ENCODE measurements at places on chromosomes 7 and 10. TPM values are rescaled to one million over a fixed set of nuclear protein-coding genes. Genes with fewer than 3 reads are reported as not detected.

GRCh38 chr10:114603948-114604347 lies 54.1 kb downstream of the ABLIM1 start:
- DNase-seq: peak; percentile 38
- peak overlapping the region; percentile 44 for H3K27ac ChIP-seq
- no peaks in the 10 kb centered on the region for H3K27me3 ChIP-seq
- H3K4me1 ChIP-seq: peaks cover 27% of the 10 kb centered on the region

Gene HOXA1
- 2.1 TPM for total RNA-seq

DNA sequence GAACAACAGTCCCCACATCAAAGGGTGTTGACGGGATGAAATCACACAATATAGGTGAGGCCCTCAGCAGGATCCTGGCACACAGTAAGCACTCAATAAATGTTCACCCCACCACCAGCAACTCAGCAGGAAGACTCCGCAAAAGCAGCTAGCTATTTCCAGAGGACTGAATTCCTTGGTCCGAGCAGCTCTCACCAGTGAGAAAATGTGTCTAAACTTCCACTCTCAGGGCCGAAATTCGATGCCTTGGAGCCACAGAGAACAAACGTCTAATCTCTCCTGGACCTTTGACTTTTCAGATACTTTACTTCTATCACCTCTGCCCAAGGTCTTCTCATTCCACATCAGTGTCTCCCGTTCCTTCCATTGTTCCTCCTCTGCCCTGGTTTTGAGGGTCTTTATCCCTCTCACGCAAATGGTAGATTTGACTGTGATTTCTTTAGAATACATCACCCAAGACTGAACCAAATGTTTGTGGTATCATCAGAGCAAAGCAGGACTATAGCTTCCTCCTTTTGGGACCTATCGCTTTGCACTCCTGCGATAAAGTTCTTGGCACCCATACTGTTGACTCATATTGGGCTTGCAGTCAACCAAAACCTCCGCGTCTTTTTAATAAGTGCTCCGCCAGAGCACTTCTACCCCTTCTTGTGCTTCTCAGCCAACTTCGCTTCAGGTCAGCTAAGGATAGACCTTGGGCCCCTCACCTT lies 903 bp upstream of the NT5C2 start:
- peak overlapping the region; percentile 99 for H3K27ac ChIP-seq
- peak overlapping the region; percentile 92 for H3K4me3 ChIP-seq
- DNase-seq: no peak

Gene INHBA
- 71.3 TPM for total RNA-seq

- H3K4me1 ChIP-seq: no peaks in the 10 kb centered on the region
- H3K27me3 ChIP-seq: no peaks in the 10 kb centered on the region
- no peak for DNase-seq
- H3K4me3 ChIP-seq: no peak overlapping the region
- H3K27ac ChIP-seq: no peak overlapping the region
Observed at GRCh38 chr7:37908221-37908788, 8.3 kb downstream of the SFRP4 start.

Gene CPA2
- total RNA-seq: not detected

- H3K27ac ChIP-seq: no peak overlapping the region
- no peaks in the 10 kb centered on the region for H3K27me3 ChIP-seq
Observed at GRCh38 chr10:11232222-11232961, 214.7 kb downstream of the CELF2 start.

- no peaks in the 10 kb centered on the region for H3K4me1 ChIP-seq
- DNase-seq: no peak
- no peak overlapping the region for H3K4me3 ChIP-seq
- no peaks in the 10 kb centered on the region for H3K27me3 ChIP-seq
- no peak overlapping the region for H3K27ac ChIP-seq
Observed at GRCh38 chr7:70484255-70484654, 647.7 kb upstream of the GALNT17 start.

- no peaks in the 10 kb centered on the region for H3K27me3 ChIP-seq
- DNase-seq: no peak
- H3K27ac ChIP-seq: no peak overlapping the region
- no peaks in the 10 kb centered on the region for H3K4me1 ChIP-seq
- H3K4me3 ChIP-seq: no peak overlapping the region
Observed at GRCh38 chr7:157414702-157415096, 77.9 kb downstream of the DNAJB6 start.

DNA sequence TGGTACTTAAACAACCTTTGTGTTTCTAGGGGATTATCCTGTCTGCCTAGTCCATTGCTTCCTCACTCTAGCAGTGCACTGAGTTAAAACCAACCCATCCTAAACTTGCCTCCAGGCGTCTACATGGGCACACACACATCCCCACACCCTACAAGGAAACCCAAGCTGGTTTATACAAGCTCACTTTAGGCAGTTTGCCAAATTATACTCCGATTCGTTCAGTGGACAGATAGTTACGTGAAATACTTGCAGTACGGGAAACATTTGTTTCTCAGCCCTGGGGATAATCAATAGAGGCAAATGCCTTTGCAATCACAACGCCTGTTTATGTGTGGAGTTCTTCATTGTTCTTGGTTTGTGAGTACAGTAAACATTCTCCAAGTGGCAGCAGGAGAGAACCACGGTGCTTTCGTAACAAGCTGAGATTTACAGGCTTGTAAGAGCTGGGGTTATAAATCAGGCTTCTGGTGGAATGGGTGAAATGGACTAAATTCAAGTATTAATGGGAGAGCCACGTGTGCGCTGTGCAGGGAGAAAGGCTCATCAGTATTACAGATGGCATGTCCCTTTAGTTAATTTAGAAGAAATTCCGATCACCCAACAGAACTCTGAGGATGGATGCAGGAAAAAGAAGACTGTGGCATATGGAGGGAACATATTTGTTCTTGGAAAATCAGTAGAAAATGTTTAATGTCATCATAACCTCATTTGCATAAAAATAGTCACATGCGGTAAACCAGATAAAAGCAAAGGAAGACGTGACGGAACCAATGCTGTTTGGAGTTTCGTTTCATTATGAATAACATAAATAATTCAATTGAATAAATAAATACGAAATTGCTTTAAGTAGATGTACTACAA lies 217.1 kb downstream of the GALNT17 start:
- no peak overlapping the region for H3K27ac ChIP-seq
- DNase-seq: no peak
- no peaks in the 10 kb centered on the region for H3K36me3 ChIP-seq
- no peaks in the 10 kb centered on the region for H3K27me3 ChIP-seq
- H3K4me1 ChIP-seq: no peaks in the 10 kb centered on the region
- H3K4me3 ChIP-seq: no peak overlapping the region

DNA sequence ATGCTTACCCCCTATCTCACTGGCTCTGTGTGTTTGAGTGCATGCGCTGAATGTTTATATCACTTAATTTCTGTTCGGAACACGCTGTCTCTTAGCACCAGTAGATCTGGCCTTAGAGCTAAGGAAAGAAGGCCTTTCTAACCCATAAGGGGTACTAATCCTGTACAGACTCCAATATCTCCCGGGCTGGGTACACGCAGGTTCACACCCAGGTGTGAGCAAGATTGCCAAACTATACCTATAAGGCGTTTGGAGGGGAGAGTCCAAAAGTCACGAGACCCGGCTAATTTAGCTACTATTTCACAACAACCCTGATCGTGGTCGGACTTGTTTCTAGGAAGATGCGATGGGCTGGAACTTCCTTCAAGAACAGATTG lies 727 bp upstream of the PDSS1 start:
- peak overlapping the region; percentile 89 for H3K4me3 ChIP-seq
- DNase-seq: no peak
- peak overlapping the region; percentile 90 for H3K27ac ChIP-seq

Gene HOXA2
- total RNA-seq: 0.86 TPM

- DNase-seq: no peak
- H3K36me3 ChIP-seq: peaks cover 10% of the 10 kb centered on the region
- peak overlapping the region; percentile 36 for H3K27ac ChIP-seq
- no peak overlapping the region for H3K4me3 ChIP-seq
- peaks cover 11% of the 10 kb centered on the region for H3K4me1 ChIP-seq
- no peaks in the 10 kb centered on the region for H3K27me3 ChIP-seq
Observed at GRCh38 chr7:22121702-22122474, 176.2 kb upstream of the CDCA7L start.

Gene LIPM
- not detected for total RNA-seq

DNA sequence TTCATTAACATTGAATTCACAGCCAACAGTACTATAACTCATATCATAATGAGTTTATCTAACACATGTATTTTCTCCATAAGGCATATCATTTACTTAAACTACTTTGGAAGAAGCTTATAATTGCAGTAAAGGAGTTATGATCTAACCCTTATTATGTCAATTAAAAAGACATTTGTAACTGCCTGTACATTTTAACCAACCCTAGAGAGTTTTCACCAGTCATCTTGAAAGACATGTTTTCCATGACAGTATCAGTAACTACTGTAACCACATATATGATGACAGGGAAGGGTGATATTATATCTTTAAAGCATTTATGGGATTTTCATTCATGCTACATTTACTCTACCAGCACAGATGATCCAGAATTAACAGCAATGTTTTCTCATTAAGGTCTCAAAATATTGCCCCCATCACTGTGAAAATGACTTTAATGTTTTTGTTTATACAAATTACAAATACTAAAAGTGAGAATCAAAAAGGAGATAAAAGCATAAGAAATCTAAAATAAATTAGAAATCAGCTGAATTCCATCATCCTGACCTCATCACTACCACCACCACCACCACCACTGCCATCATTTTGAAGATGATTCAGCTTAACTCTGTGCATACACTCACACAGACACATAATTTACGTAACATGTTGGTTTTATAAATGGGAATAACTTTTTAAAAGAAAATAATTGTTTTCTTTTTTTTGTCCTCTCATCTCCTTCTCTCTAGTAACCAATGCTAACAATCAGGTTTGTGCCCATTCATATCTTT lies 53.6 kb downstream of the MKLN1 start:
- no peak overlapping the region for H3K4me3 ChIP-seq
- H3K27ac ChIP-seq: no peak overlapping the region
- no peaks in the 10 kb centered on the region for H3K4me1 ChIP-seq
- no peak for DNase-seq
- H3K36me3 ChIP-seq: no peaks in the 10 kb centered on the region
- no peaks in the 10 kb centered on the region for H3K27me3 ChIP-seq

GRCh38 chr10:31381766-31382316 lies 62.8 kb downstream of the ZEB1 start:
- no peaks in the 10 kb centered on the region for H3K27me3 ChIP-seq
- no peaks in the 10 kb centered on the region for H3K36me3 ChIP-seq
- no peaks in the 10 kb centered on the region for H3K4me1 ChIP-seq
- H3K27ac ChIP-seq: no peak overlapping the region
- DNase-seq: no peak

- no peaks in the 10 kb centered on the region for H3K36me3 ChIP-seq
- peak overlapping the region; percentile 73 for H3K27ac ChIP-seq
Observed at GRCh38 chr7:63899691-63900393, 98.8 kb upstream of the ZNF722 start.

Data from upper lobe of left lung (tissue), 6 donors.